HepG2 (cell line): ENCODE measurements at places on chromosomes 11 and 22. TPM values are rescaled to one million over a fixed set of nuclear protein-coding genes. Genes with fewer than 3 reads are reported as not detected.

Gene BUD13
- total RNA-seq = 25.9 and 31.9 TPM in 2 replicates

Gene HBB
- total RNA-seq = not detected in 2 replicates

Gene DRD4
- total RNA-seq = 0.13 TPM in 1 of 2 replicates, not detected in the other

Gene PANX3
- total RNA-seq = not detected in 2 replicates

Gene IL18
- total RNA-seq = 0.89 and 1.4 TPM in 2 replicates

GRCh38 chr22:24532075-24532474, 22.9 kb downstream of the GUCD1 start:
- peaks cover 56% of the 10 kb centered on the region for H3K4me1 ChIP-seq
- H3K36me3 ChIP-seq = no peaks in the 10 kb centered on the region

DNA sequence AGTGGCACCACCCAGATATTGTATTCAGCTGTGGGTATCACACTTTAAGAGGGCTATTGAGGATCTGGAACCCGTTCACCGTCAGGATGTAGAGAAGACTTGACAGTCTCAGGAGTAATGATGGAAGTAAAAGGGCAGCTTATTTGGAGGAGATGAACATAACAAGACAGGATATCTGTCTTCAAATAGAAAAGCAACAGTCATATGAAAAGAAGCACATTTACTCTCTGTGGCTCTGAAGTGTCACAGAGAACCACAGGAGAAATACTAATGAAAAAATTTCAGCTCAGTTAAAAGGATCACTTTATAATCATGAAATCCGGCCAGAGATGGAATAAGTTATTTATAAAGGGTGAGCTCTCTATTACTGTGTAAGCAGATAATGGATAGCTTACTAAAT, 200.8 kb downstream of the FAM76B start:
- H3K4me3 ChIP-seq = no peak overlapping the region
- no peak for DNase-seq
- no peaks in the 10 kb centered on the region for H3K4me1 ChIP-seq
- H3K27me3 ChIP-seq = no peaks in the 10 kb centered on the region
- H3K36me3 ChIP-seq = no peaks in the 10 kb centered on the region

GRCh38 chr11:119370486-119371046, 10.9 kb downstream of the USP2 start:
- H3K4me3 ChIP-seq = no peak overlapping the region
- H3K27me3 ChIP-seq = no peaks in the 10 kb centered on the region
- H3K36me3 ChIP-seq = no peaks in the 10 kb centered on the region
- peak; percentile 71 for DNase-seq
- peak overlapping the region; percentile 93 for H3K27ac ChIP-seq
- H3K4me1 ChIP-seq = peaks cover 100% of the 10 kb centered on the region

GRCh38 chr11:56910046-56910773, 78.5 kb upstream of the OR5AK2 start:
- no peak overlapping the region for H3K27ac ChIP-seq
- DNase-seq = no peak
- H3K36me3 ChIP-seq = no peaks in the 10 kb centered on the region

DNA sequence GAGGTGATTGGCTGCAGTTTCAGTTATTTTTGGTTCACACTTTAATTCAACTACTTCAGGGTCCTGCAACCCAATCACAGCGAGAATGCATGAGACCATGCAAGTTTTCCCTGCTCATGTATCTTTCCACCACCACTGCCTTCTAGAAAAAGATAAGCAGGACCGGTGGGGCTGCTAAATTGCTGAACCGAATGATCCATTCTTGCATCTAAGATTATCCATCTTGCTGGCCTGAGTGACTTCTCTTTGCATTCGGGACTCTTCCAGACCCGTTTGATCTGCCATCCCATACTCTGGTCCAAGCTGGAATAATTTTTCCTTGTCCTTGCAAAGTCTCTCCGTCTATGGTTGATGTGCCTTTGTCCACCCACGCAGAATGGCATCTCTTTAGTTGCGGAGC, 56.3 kb upstream of the TP53I11 start:
- H3K4me3 ChIP-seq = no peak overlapping the region
- no peak for DNase-seq
- no peaks in the 10 kb centered on the region for H3K27me3 ChIP-seq

DNA sequence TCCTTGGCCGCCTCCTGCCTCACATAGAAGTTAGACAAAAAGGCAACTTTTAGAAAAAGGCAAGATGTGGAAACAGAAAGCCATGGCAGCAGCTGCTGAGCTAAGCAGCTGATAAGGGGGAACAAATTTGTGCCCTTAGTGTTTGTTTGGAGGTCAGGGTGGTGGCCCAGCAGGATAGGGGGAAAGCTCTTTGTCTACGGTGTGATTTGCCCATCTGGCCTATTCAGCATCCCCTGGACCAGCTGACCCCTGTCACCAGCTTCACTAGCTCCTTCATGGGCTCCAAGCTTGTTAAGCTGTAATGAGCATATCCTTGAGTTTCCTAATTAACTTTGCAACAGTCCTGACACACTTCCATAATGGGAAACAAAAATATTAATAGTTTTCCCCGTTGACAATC, 5.9 kb upstream of the ME3 start:
- peaks cover 5% of the 10 kb centered on the region for H3K27me3 ChIP-seq
- DNase-seq = no peak
- H3K27ac ChIP-seq = no peak overlapping the region
- no peaks in the 10 kb centered on the region for H3K4me1 ChIP-seq
- no peak overlapping the region for H3K4me3 ChIP-seq

DNA sequence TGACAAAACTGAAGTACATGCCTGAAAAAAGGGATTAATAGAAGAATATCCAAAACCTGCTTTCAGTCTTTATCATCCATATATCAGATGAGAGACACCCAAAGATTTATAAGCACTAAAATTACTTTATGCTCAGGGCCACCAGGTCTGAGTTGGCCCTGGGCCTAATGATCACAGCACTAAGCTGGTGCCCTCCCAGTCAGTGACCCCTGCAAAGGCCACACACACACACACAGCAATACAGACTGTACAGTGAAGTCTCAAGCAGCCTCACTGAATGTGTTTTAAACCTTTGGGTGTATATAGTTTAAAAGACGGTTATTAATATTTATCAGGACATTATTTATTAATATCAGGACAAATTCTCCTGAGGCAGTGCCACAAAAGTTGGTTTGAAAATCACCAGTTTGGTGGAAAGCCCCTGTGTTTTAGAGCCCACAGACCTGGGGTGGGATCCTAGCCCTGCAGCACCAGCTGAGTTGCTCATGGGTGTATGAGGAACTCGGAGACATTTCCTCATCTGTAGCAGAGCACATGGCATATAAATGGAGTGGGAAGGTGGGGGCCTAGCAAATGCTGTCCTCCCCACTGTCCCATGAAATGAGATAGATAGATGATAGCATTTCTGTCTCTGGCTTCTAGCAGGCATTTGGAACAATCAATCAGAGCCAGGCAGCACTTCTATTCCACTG, 48.4 kb upstream of the HORMAD2 start:
- H3K27ac ChIP-seq = no peak overlapping the region
- no peaks in the 10 kb centered on the region; the same call in 1 of the 2 replicates for H3K27me3 ChIP-seq
- H3K4me1 ChIP-seq = no peaks in the 10 kb centered on the region

DNA sequence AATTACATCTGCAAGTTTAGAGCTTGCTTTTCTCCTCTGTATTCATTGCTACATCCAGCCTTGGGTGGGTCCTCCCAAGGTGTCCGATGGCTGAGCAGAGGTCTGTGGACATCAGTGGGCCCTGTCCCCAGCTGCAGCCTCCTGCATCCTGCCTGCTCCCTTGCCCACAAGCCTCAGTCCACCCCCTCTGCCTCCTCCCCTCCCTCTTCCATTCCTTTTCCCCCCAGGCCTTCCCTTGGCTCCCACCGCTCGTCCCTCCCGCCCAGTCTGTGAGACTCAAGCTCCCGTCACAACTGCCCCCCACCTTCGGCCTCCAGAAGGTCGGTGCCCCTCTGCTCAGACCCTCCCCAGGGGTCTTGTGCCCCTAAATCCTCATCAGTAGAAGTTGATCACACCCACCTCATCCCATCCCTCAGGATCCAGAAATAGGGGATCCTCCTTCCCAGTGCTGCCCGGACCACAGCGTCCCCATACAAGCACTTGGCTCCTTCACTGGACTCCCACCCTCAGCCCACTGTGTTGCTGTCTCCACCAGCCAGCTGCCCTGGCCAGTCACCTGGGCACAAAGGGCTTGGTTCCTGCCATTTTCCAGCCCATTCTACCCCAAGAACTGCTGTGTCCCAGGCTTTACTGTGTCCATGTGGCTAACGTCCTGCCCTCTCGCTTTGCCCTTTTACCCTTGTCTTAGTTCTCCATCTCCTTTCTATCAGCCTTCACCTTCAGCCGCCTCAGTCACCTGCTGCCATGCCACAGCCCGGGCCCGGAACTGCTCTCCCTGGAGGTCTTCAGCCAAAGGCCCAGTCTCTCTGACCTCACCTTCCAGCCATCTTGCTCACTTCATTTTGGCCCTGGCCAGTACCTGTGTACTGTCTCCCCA, 2.2 kb upstream of the OMP start:
- no peaks in the 10 kb centered on the region; the same call in 1 of the 2 replicates for H3K27me3 ChIP-seq
- no peak overlapping the region for H3K4me3 ChIP-seq
- no peaks in the 10 kb centered on the region for H3K36me3 ChIP-seq
- H3K4me1 ChIP-seq = peaks cover 22% of the 10 kb centered on the region

- no peak for DNase-seq
- H3K36me3 ChIP-seq = no peaks in the 10 kb centered on the region
- no peak overlapping the region for H3K27ac ChIP-seq
- H3K4me3 ChIP-seq = no peak overlapping the region
- no peaks in the 10 kb centered on the region; the same call in 1 of the 2 replicates for H3K27me3 ChIP-seq
Observed at GRCh38 chr11:13448876-13449275, 14.1 kb downstream of the BTBD10 start.

- H3K4me3 ChIP-seq = peak overlapping the region; percentile 52
- no peaks in the 10 kb centered on the region for H3K27me3 ChIP-seq
- peak; percentile 66 for DNase-seq
- no peaks in the 10 kb centered on the region for H3K36me3 ChIP-seq
- H3K4me1 ChIP-seq = peaks cover 48% of the 10 kb centered on the region
Observed at GRCh38 chr22:24247564-24248344, 2.9 kb upstream of the GGT5 start.

- H3K4me1 ChIP-seq = peaks cover 10% of the 10 kb centered on the region
- no peak overlapping the region for H3K27ac ChIP-seq
- peaks cover 9% of the 10 kb centered on the region; the same call in 2 of the 3 replicates for H3K27me3 ChIP-seq
- peak; percentile 36 for DNase-seq
- H3K36me3 ChIP-seq = no peaks in the 10 kb centered on the region
- no peak overlapping the region for H3K4me3 ChIP-seq
Observed at GRCh38 chr11:12287009-12287373, 90.4 kb upstream of the PARVA start.

- no peaks in the 10 kb centered on the region for H3K36me3 ChIP-seq
- no peak for DNase-seq
- no peak overlapping the region for H3K27ac ChIP-seq
Observed at GRCh38 chr11:17641792-17642350, 77.5 kb upstream of the MYOD1 start.

DNA sequence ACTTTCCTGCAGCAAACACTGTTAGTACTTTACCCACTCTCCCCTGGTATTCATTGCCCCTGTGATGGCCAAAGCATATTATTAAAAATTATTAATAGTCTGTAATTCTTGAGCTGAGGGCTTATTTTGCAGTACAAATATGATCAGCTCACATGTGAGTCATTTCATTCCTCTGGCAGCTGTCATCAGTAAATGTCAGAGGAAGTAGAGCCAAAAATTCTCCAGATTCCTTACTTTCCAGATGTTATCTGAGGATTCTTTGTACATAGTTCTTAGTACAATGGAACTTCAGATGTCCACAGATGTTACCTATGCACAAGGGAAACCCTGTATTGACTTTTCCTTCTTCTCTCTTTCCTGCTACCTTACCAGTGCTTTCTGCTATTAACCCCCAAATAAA, 12.5 kb downstream of the OR5B3 start:
- no peak overlapping the region for H3K4me3 ChIP-seq
- H3K27me3 ChIP-seq = no peaks in the 10 kb centered on the region
- H3K27ac ChIP-seq = no peak overlapping the region
- peak; percentile 62 for DNase-seq
- H3K4me1 ChIP-seq = no peaks in the 10 kb centered on the region

GRCh38 chr22:27668828-27669797, 132.4 kb downstream of the MN1 start:
- H3K4me3 ChIP-seq = 0 out of 2 replicates have a peak overlapping the region, but pooled peaks have one; percentile 0
- H3K27me3 ChIP-seq = no peaks in the 10 kb centered on the region
- peaks cover 66% of the 10 kb centered on the region for H3K4me1 ChIP-seq

DNA sequence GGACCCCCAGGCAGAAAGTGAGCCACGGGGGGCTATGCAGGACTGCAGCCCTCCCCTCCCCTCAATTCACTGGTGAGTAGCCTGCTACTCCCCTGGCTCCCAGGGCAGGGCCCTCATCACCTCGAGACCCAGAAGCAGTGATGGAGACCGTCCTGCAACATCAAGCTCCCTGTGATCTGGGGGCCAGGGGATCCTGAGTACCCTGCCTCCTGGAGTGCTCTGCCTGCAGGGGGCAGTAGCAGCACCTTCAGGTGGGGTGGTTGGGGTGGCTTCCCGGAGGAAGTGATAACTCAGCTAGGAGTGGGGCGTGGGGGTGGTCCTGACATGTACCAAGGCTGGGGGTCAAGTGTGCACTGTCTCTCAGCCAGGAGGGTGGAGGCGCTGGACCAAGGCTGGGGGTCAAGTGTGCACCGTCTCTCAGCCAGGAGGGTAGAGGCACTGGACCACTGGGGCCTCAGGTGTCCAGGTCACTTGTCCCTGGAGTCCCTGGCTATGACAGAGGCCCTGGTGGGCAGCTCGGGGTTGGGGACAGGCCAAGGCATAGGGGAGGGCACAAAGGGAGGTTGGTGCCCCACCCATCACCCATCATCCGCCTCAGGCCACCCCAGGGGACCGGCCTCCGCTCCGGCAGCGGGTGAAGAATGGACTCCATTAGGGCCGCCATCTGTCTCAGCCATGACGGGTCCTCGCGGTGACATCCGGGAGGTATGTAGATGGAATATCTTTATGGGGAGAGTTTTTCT, 9.4 kb downstream of the RTN4R start:
- H3K36me3 ChIP-seq = no peaks in the 10 kb centered on the region
- H3K27me3 ChIP-seq = peaks cover 35% of the 10 kb centered on the region; the same call in 2 of the 3 replicates
- DNase-seq = no peak
- H3K4me1 ChIP-seq = no peaks in the 10 kb centered on the region
- no peak overlapping the region for H3K27ac ChIP-seq

DNA sequence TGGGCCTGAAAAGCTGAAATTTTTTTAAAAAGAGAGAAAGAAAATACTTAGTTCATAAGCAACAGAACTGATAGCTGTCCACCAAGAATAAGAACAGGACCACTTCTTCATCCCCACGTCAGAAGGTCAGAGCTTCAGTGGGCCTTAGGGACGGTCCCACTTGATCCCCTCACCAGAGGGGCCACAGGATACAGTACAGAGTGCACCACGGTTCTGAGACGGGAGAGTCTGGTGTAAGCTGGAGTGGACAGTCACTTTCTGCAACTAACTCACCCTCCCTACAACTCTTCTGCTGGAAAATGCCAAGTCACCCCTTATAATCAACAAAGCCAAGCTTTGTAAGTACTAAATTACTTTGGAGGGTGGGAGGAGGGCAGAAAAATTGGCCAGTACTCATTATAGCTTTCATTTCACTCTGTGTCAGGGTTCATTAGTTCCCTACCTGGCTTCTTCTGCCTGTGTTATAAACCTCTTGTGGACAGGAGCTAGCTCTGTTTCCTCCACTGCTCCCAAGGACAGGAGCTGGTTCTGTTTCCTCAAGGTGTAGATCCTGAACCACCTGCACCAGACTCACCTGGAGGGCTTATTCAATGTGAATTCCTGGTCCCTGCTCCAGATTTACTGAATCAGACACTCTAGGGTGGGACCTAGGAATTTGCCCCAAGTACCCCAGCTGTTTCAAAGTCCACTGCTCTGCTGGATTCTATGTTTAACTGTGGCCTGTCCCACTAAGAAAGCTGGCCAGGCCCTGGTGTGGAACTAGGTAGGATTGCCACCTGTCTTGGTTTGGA, 39.6 kb downstream of the SCGB1A1 start:
- no peak overlapping the region for H3K4me3 ChIP-seq
- H3K27ac ChIP-seq = peak overlapping the region; percentile 44
- H3K27me3 ChIP-seq = no peaks in the 10 kb centered on the region
- no peaks in the 10 kb centered on the region for H3K36me3 ChIP-seq

GRCh38 chr11:78706551-78706950, 131.9 kb upstream of the NARS2 start:
- no peak for DNase-seq
- H3K4me3 ChIP-seq = no peak overlapping the region
- H3K4me1 ChIP-seq = no peaks in the 10 kb centered on the region
- peaks cover 5% of the 10 kb centered on the region for H3K27me3 ChIP-seq
